ENCODE measurements at places on chromosomes 5 and 9.

DNA sequence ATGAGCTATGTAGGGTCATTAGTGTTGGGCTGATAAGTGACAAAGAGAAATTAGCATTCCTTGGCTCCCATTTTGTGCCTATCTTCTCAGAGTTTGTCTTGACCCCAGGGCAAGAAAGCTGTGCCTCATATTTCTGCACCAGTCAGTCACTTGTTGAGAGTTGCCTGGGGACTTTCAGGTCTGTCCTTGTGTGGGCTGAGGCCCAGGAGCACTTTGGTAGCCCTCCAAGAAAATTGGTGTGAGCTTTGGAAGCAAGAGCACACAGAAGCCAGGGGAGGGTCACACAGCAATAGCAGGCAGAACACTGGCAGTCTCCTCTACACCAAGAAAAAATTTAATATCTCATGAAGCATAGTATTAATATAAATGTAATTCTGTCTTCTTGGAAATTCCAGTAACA is 239.9 kb downstream of the NPR3 start:
- DNase-seq, result no peak

GRCh38 chr5:32339198-32339597 is 26.5 kb upstream of the MTMR12 start:
- no peak for DNase-seq

- DNase-seq, result no peak
Measured at GRCh38 chr9:88322906-88323566, 65.2 kb upstream of the SPIN1 start.

- no peak for DNase-seq
Measured at GRCh38 chr9:124179196-124180071, 78.3 kb upstream of the NEK6 start.

GRCh38 chr5:142324136-142324870 is 518 bp downstream of the SPRY4 start:
- DNase-seq, result no peak

DNA sequence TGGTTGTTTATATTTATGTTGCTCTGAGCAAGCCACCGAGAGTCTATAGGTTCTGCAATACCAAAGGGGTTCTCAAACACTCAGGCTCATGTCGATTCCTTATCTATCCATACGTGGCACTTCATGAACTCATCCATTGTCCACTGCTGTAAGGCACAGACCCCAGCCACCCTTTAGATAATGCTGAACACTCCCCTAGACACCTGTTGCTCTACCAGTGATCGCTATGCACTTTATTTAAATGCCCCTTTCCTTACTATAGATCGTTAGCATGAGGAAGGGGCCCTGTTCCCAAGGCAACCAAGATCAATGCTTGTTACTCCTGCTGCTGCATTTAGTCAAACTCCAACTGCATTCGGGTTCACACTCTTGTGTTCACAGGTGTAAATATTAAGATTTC is 171.9 kb downstream of the PAM start:
- DNase-seq, result no peak

DNA sequence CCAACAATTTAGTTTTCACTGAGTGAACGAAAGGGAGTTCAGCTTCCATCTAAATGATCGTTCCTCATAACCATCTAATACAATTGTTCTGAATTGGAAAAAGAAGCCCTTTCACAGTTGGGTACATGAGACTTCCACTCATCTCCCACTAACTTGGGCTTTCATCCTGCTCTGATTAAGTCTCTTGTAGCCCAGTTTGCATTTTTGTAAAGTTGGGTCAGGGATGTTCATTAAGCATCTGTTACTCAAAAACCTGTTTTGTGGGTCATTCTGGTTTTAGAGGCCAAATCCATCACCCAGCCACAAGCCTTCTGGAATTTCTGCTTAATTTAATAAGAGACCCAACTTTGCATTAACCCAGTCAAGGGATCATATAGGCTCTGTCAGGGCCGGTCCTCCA is 385.3 kb downstream of the BNC2 start:
- DNase-seq, result no peak

DNA sequence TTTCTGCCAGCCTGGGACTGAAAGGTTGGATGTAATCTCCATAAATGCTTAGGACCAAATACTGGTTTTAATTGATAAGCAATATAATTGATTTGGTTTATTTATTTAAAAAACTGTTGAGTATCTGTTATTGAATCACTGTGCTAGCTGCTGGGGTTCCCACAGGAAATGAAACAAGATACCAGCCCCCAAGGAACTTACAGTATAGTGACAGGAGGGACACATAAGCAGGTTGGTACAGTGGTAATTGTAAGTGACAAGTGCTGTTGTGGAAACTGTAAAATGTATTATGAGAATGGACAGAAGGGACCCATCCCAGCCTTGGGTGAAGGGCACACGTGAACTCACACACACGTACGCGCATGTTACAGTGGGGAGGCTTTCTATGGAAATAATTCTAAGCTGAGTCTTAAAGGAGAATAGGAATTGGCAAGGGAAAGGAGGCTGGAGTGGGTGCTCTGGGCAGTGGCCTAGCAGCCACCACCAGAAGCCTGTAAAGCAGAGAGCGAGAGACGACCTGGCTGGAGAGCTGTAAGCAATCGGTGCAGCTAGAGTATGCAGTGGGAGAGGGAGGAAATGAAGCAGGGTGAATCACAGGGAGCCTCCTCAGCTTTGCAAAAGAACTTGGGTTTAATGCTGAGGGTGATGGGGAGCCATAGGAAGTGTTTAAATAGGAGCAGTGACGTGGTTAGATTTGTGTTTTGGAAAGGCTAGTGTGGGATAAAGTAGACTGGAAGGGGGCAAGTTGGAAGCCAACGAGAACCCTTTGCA is 39.3 kb downstream of the GLRA1 start:
- no peak for DNase-seq

GRCh38 chr9:92686954-92687353 is 17.0 kb upstream of the IPPK start:
- DNase-seq, result no peak

GRCh38 chr5:132369474-132370180 is at the start of gene SLC22A5:
Gene SLC22A5 (plus strand): TSS chr5:132369710. CDS start chr5:132369973, 263 bp downstream.
- DNase-seq, result no peak

DNA sequence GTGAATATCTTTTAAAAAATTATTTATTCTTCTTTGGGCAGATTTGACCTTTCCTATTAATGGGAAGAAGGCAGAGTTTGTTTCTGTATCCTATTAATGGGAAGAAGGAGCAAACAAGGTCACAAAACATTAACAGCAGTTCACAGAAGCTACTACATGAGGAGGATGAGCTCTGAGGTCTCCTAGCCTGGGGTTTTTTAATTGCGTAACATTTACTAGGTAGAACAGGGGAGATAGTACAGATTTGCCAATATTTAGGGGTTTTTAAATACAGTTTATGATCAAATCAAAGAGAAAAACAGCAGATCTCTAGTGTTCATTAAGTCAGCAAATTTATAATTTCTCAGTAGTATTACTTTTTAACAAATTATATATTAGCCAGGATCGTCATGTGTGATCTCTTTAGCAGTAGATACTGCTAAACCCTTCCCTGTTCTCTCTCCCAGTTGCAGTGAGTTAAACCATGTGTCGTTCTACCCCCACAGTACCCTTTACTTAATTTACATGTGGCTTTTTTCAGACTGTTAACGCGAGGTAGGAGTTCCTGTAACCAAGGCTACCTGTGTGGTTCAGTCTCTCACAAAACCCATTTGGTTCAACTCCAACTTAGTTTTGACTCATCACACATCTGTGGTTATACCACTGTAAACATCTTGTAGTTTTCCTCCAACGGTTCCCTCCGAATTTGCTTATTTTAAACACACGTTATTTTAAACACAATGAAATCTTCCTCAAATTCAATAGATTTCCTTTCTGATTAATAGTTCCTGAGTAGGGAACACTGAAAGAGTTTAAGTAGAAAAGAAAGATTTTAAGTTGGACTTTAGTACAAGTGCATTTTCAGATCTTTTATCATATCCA is 13.3 kb downstream of the SLC25A46 start:
- DNase-seq, result no peak

GRCh38 chr9:108654566-108654965 is 201.2 kb downstream of the ACTL7B start:
- DNase-seq, result no peak

DNA sequence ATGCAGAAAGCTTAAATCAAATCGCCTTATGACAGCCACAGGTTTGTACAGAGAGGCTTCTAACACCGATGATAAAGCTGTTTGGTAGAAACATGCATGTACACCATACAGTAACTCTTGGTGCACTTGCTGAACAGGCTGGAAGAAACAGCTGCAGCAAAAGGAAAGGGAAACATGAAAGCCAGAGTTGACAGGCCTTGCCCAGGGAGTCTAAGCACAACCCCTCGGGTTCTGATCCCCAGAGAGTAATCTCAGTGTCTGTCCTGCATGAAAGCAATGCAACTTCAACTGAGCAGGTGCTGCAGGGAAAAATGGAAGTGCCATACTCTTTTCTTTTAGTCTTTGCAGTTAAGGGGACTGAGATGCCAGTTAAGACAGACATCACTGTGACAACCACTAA is 419.9 kb downstream of the BNC2 start:
- DNase-seq, result no peak

- DNase-seq, result no peak
Measured at GRCh38 chr5:156584871-156585270, 257.9 kb downstream of the SGCD start.

- DNase-seq, result no peak
Measured at GRCh38 chr9:31119890-31120454, 1264.5 kb upstream of the ACO1 start.

DNA sequence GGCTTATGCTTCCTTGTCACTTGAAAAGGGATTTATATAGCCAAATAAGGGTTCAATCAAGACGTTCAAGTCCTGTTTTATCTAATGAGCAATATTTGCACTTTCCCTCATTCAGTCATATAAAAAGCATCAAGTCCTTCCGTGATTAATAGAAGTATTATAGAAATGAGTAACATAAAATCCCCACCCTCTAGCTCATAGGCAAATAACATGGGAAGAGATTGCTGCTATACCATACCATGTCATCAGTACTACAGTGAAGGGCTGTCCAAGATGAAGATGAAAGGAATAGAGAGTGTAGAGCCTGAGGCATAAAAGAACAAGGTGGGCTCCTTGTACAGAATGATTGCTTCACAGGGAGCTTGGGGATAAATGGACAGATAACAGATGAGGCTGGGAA is 20.4 kb upstream of the PAPPA start:
- DNase-seq, result no peak

- no peak for DNase-seq
Measured at GRCh38 chr9:114266969-114267368, 55.9 kb upstream of the ORM1 start.

DNA sequence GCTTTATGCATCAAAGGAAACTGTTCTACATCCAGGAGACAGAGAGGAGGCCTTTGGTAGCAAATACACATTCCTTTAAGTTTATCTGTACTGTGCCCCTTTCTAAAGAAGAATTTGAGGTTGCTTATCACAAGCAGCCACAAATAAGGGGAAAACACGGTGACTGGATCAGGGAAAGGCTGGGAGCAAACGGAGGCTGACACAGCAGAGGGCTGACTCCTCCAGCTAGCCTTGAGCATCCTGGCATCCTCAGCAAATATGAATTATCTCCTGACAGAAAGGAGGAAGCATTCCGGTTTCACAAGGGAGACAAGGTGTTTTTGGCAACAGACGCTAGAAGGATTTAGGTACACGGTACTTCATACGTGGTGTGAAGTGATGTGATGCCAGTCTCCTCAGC is 133.5 kb downstream of the DCP2 start:
- DNase-seq, result no peak

GRCh38 chr9:114190563-114190905 is 35.2 kb downstream of the COL27A1 start:
- no peak for DNase-seq

DNA sequence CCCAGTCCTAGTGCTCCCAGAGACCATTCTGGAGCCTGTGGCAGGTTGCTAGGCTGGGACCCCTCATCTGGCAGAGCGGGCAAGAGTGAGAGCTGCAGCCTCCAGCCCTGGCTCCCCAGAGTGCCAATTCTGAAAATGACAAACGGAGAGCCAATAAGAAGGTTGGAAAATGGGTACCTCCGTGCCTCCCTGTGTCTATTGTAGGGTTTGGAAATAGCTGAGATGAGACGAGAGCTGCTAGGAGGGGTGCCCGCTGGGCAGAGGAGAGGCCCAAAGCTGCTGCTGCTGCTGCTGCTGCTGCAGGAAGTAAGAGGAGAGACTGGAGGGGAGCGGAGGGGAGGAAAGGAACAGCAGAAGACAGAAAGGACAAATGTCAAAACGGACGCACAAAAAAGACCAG is 36.0 kb upstream of the FUBP3 start:
- DNase-seq, result no peak

DNA sequence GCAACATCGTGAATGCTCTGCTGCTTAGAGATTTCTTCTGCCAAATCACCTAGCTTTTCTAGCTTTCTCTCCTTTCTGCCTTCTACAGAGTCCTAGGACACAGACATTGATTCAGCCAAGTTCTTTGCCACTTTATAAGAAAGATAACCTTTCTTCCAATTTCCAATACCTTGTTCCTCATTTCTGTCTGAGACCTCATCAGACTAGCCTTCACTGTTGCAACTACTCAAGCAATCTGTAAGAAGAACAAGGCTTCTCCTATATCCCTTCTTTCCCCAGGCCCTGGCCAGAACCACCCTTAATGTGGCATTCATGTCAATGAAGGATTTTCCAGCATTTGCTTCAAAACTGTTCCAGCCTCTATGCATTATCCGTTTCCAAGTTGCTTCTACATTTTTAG is 24.3 kb downstream of the FBXO10 start:
- DNase-seq, result no peak

- no peak for DNase-seq
Measured at GRCh38 chr9:130320723-130321481, 55.3 kb downstream of the HMCN2 start.

GRCh38 chr5:115126303-115126702 is 43.4 kb downstream of the TRIM36 start:
- DNase-seq, result no peak

- DNase-seq, result no peak
Measured at GRCh38 chr5:141902015-141902814, 21.5 kb upstream of the DELE1 start.

DNA sequence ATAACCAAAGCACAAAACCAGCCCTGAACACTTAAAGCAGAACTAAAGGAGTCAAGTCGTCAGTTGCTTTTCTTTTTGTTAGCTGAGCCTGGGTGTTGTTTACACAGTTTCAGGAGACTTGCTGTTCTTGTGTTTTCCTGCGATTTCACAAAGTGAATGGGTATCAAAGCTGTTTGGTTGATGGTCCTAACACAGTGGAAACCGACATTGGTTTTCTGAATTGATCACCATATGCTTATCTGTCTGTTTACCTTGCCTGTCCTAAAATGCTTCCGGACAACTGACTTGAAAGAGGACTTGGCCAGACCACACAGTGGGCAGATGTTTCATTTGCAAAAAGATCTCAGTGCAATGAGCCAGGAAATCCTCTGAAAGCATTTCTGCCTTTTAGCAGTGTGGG is 676.4 kb downstream of the PRELID2 start:
- DNase-seq, result no peak

GRCh38 chr5:142724821-142725220 is 38.9 kb upstream of the FGF1 start:
- DNase-seq, result no peak

- peak; percentile 37 for DNase-seq
Measured at GRCh38 chr5:157761690-157762621, 18.4 kb downstream of the LSM11 start.
